C1 segment of cervical spinal cord (tissue), 14 donors: ENCODE measurements at places on chromosomes 13 and 19.
A peak's percentile ranks its signal among the peaks of the same experiment; 100 is the strongest.

DNA sequence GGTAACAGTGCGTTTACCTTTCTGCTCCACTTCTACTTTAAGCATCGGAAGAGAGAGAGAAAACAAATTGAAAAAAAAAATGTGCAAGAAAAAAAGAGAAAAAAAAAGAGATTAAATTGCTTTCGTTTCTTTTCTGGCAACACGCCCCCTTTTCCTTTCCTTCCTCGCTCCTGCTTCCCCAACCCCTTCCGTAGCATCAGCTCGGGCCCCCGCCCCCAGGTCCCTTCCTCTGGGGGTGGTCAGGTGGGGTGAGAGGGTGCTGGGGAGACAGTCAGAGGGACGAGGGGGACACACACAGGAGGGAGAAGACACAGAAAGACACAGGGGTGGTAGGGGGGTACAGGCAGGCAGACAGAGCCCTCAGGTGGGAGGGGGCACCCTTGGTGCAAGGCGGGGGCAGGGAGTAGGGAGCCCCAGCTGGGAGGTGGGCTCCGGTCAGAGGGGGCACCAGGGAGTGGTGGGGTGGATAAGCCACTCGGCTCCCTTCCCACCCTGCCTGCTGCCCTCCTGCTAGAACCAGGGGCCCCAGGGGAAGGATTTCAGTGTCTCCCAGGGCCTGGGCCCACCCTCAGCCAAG is 30.7 kb upstream of the ASF1B start:
- no peak for DNase-seq

DNA sequence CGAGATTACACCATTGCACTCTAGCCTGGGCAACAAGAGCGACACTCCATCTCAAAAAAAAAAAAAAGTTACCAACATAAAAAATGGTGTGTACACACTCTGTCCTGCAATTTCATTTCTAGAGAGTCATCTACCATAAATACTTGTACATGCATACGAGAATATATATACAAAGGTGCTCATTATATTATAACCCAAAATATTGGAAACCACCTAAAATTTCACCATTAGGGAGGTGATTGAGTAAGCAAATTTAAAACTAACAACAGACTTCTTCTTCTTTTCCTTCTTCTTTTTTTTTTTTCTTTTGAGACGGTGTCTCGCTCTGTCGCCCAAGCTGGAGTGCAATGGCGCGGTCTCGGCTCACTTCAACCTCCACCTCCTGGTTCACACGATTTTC is 7.4 kb upstream of the C5AR1 start:
- DNase-seq = no peak

- DNase-seq = peak; percentile 25
These were observed 81.1 kb downstream of the ZNF429 start for GRCh38 chr19:21586311-21587116.

- DNase-seq = no peak
These were observed 238.1 kb downstream of the FOXO1 start for GRCh38 chr13:40428354-40428753.

DNA sequence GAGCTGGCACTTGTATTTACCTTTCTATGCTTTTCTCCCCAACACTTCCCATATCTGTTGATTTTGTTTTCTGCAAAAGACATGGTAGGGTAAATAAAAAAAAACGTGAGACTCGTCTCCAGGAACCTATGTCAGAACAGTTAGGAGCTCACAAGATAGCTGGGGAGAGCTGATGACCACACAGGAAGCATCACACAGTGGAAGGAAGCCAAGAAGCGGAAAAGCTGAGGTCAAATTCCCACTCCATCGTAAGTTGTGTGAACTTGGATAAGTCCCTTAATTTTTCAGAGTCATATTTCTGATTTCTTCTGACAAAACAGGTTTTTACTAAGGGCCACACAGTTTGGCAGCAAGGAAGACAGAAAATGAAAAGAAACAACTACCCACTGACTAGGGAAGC is 199.6 kb downstream of the KLF5 start:
- no peak for DNase-seq

DNA sequence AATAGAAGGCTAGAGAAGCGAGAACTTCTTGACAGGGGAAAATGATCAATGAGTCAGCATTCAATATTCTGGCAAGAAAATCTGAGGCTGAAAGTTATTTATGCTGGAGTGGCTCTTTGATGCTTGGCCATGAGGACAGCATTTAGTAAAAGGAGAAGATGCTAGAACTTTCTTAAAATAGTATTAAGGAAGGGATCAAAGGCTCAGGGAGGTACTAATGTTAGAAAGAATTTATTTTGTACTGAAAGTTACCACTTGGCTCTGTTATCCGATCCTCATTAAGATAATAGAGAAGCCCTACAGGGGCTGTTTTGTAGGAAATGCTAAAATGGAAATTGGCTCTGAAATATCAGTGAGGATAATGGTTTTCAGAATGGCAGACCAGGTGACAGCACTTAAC is 1774.6 kb upstream of the PCDH20 start:
- no peak for DNase-seq

- DNase-seq = no peak
These were observed 60.2 kb downstream of the ESD start for GRCh38 chr13:46736541-46737310.

DNA sequence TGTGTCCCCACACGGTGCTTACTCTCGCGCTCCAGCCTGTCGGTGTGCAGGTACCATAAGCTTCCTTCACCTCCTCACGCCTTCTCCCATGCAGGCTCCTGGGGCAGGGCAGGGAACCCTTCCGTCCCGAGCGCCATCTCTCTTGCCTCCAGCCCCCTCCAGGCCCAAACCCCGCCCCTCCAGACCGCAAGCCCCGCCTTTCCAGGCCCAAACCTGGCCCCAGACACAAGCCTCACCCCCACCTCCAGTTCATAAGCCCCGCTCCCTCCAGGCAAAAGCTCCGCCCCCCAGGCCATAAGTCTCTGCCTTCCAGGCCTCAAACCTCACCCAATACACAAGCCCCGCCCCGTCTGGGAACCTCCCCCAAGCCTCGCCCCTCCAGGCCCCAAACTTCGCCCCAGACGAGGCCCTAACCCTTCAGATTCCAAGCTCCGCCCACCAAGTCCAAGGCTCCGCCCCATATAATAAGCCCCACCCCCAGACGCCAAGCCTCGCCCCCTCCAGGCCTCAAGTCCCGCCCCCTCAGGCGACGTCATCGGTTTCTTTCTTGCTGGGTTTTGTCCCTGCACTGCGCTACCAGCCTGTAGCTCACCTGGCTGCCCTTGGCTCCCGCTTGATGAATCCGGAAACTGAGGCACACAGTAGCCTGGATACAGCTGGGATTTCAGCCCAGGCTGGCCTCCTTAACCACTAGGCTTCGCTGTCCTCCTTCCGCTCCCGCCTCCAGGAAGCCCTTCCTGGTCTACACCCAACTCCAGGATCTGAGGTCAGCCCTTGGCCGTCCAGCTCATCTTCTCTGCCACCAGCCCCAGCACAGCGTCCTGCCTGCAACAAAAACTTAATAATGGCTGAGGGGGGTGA is 16.1 kb downstream of the MKNK2 start:
- DNase-seq = no peak

DNA sequence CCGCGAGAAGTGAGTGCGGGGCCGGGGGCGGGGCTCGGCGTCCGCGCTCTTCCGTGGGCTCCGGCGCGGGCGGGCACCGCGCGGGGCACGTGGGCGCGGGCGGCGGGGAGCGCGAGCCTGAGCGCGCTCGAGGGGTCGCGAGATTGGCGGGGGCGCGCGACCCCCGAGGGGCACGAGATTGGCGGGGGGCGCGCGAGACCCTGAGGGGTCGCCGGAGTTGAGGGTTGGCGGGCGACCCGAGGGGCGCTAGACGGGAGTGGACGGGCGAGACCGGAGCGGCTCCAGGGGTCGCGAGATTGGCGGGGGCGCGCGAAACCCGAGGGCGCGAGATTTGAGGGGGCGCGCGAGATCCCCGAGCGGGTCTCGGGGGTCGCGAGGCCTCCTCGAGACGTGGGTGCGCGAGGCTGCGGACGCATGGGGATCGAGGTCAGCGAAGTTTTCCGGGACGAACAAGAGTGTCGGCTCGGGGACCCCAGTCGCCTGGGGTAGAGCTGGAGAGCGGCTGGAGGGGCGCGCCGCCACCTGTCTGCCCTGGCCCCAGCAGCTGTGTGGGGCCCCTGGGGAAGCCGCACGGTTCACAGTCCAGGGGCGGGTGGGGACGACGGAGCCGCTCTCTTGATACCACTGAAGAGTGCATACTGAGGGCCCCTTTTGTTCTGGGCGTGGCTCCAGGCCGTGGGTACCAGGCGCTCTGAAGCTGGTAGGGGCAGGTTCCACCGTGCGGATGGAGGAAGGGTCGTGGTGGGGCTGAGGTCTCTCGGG is 682 bp downstream of the SSBP4 start:
- DNase-seq = peak; percentile 19

DNA sequence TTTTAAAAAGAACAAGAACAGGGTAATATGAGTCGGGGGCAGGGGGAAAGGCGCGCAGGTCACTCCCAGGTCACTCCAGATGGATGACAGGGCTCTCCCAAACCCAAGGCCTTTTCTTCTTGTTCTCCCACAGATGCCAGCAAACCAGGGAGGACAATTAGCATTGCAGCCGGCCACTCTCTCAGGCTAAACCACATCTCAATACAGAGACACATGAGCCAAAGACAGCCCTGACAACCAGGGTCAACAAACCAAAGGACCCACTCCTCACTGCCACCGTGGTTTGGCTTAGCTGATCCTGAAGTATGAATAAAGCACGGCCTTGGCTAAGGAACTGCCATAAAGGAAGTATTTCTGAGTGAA is 47.3 kb downstream of the LATS2 start:
- DNase-seq = no peak

GRCh38 chr13:94709001-94709834 is 3.1 kb downstream of the SOX21 start:
- no peak for DNase-seq

DNA sequence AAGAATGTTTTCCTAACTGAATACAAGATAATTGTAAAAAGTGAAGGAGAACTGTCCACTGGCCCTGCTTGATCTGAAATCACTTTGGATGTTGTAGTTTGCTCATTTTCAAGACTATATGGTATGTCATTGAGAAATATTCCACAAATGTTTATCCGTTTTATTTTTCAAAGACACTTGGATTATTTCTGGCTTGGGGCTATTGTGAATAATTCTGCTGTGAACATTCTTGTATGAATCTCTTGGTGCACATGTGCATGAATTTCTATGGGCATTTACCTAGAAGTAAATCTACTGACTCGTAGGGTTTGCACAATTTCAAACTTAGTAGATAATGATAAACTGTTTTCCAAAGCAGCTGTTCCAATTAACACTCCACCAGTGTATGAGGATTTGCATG is 8.6 kb downstream of the RXFP2 start:
- DNase-seq = no peak

DNA sequence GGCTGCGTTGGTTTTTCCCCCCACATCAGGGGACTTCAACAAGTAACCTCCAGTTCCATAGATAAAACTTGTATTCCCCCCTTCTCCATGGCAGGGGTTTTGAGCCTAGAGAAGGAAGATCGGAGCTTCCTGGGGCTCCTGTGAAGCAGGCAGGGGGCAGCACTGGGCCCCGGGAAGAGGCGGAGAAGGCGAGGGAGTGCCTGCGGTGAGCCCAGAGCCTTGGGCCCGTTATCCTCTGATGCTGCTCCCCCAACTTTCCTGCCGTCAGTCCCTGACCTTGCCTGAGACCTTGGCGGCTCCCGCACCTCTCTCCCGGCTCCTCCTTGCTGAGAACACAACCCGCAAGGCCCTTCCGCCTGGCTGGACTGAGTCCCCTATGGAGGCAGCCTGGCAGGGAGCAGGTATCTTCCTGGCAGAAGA is 2.5 kb downstream of the LIPE start:
- no peak for DNase-seq

DNA sequence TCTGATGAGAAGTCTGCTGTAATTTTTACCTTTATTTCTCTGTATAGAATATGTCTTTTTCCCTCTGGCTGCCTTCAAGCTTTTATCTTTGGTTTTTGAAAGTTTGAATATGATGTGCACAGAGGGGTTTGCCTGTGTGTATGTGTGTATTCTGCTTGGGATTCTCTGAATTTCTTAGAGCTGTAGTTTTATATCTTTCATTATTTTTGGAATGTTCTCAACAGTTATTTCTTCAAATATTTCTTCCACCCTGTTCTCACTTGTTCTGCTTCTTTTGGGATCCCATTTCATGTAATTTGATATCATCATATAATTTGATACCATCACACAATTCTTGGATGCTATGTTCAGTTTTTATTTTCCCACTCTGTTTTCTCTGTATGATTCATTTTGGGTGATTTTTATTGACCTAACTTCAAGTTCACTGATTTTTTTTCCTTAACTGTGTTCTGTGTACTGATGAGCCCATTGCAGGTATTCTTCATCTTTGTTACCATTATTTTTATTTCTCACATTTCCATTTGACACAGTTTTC is 7.5 kb downstream of the COG3 start:
- DNase-seq = no peak

DNA sequence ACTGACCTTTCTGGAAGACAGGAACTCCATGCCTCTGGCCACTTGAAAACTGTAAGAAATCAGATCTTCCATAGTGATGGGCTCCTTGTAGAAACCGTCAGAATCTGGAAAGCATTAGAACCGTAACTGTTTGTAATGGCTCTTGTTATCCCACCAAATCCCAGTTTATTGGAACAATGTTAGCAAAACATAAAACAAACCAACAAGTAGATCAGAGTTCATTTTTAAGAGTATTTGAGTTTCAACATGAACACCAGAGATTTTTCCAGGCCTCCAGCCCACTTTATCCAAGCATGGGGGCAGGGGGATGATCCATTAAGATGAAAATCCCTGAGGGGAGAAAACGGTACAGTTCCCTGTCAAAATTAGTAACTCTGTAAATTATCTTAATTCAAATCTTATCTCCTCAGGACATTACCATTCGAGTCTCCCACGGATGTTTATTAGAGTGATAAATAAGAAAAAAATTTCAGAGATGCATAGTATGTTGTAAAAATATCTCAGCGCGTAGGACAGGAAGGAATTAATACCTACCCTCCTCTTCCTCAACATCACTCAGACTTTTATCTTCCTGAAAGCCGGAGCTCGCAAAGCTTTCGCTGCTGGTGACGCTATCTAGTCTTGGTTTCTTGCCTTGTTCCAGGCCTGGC is 172.5 kb downstream of the FLT1 start:
- no peak for DNase-seq

GRCh38 chr19:39834287-39834841 is 402 bp upstream of the DYRK1B start:
- no peak for DNase-seq

DNA sequence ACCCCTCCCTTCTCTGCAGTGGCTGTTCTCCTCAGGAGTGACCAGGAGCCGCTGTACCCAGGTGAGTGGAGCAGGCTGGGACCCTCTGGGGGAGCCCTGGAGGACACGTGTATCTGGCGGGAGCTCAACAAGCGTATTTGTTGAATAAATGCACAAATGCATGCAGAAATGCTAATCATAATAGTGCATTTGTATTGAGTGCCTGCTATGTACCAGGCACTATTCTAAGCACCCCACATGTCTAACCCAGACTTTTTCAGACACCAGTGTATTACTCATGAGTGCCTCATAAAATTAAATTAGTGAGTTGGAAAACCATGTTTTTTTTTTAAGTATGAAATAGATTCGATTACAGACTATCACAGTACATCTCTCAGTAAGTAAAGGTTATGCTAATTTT is 7.9 kb downstream of the HPN start:
- DNase-seq = no peak
